Urothelium cell line (cell line): ENCODE measurements at places on chromosomes 3 and 15.

DNA sequence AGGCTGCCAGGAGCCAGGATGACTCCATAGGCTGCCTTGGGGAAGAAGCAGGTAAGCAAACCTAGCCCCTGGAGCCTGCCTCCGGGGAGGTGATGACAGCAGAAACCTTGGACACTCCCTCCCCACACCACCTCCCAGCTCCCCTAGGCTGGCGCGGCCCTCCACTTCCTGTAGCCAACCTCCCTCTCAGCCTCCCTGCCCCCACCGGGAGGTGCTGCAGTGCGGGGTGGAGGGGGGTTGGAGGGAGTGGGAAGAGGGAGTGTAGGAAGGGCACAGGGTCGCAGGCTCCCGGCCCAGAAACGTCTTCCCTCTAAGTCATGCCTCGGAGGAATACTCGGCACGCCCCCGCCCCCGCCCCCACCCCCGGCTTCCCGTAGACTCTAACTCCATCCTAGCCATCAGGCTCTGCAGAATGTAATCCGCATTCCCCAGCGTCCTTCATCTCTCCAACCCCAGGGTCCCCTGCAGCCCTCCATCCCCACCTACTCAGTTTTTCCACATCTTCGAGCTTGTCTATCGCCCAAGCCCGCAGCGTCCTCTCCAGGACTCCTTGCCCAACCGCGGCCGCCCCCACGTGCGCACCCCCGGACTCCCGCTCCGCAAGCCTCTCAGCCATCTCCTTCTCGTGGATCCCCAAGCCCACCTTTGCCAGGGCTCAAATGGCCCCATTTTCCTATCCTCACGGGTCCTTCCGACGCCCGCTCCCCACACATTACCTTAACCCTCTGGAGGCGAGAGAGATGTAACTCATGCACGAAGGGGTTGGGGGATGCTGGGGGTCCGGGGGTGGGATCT lies 528 bp downstream of the LPCAT4 start:
- DNase-seq, result peak; percentile 71

DNA sequence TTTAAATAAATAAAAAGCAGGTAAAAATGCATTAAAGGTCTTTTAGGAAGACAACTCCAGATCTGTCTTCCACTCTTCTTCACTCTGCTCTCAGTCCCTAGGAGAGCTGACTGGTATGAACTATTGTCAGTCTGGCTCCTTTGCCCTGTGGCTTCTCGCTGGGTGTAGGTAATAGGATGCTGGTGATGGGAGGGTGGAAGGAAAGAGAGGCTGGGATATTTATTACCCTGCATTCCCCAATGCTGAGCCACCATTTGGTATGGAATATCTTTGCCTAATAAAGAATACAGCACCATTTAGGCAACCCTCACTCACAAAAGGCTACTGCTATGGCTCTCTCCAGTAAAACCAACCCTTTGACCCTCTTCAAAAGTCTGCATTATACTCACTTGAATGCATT lies 326.9 kb downstream of the CNTN3 start:
- no peak for DNase-seq

DNA sequence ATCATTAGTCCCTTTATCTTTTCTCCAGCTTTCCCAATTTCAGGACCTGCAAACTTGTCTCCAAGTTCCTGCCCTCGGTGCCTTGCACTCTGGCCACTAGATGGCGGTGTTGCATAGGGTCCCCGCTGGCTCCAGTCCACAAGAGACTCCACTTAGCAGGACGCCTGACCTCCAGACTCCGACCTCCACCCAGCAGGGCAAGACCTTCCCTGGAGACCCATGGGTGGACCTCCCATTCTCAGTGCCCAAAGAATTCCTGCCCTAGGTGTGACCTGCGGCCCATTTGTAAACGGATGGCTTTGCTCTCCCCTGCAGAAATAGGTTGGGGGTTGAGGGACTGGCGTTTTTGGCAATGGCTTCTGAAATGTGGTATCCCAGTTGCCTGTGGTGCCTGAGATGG lies 82.6 kb downstream of the LSM3 start:
- peak; percentile 88 for DNase-seq

- DNase-seq, result peak; percentile 88
Measured at GRCh38 chr3:10758304-10759037, 57.6 kb upstream of the SLC6A11 start.

- DNase-seq, result peak; percentile 86
Measured at GRCh38 chr3:126753191-126754160, 49.4 kb downstream of the CHCHD6 start.

DNA sequence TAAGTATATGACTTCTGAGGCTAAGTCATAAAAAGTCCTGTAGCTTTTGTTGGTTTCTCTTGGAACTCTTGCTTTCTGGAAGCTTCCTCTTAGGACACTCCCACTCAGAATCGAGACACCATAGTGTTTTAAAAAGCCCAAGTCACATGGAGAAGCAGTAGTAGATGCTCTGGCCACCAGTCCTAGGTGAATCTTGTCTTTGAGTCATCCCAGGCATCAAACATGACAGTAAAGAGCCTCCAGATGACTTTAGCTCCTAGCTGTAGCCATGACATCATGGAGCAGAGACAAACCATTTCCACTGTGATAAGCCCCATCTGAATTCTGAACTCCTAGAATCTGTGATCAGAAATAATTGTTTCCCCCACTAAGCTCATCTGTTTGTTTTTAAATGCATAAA lies 42.1 kb downstream of the ISL2 start:
- no peak for DNase-seq

DNA sequence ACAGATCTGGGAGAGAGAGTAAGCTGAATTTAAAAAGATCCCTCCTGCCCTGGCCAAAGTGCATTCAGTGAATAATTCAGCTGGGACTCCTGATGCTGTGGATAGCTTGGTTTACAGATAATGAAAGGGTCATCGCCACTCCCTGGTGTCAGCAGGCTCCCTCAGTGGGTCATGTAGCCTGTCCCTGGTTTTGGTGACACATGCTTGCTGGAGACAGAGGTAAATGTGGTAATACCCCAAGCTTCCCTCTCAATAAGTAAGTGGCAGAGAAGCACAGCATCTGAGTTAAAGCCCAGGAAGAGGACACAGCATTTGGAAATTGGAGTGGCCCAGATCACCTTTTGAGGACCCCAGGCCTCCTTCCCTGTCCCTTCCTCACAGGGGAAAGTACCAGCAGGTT lies 1.8 kb downstream of the TMEM115 start:
- no peak for DNase-seq

DNA sequence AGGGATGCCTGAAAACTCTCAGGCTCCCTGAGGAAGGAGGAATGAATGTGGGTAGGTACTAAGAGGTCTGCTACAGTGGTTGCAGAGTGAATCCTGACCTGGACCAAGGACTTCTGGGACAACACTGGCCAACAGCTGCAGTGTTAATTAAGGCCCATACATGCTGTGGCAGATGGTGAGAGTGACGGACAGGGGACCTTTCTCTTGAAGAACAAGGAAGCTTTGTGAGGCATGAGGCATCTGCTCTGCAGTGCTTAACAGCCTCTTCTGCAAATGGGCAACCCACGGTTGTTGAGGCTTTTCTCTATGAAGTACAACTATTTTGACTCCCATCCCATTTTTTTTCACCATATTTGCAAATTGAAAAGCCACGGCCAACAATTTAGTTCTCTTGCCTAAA lies 26.6 kb upstream of the ACAN start:
- no peak for DNase-seq

DNA sequence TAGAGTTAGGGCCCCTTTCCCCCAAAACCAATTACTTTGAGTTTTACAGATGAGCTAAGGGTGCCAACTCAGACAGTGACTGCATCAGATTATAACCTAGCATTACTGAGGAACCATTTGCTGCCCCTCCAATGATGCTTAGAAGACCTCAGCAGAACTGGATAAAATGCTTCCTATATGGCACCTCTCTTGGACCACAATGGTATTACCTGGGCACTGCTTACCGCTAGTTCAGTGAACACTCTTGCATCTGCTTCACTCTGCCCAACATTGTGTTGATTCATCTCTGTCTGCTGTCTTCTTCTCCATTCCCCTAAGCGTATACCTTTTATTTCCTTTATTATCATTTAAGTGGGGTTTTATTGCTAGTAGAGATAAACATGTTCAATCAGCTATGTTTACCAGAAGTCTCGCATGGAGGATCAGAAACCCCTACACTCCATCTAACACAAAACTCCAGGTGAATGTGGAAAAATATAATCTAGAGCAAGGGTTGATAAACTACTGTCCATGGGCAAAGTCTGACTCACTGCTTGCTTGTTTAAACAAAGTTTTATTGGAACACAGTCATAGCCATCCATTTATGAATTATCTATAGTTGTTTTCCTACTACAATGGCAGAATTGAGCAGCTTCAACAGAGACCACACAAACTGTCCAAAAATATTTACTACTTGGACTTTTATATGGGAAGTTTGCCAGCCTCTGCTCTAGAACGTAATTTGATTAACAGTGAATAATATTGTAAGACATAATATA lies 100.2 kb upstream of the PTX3 start:
- no peak for DNase-seq

DNA sequence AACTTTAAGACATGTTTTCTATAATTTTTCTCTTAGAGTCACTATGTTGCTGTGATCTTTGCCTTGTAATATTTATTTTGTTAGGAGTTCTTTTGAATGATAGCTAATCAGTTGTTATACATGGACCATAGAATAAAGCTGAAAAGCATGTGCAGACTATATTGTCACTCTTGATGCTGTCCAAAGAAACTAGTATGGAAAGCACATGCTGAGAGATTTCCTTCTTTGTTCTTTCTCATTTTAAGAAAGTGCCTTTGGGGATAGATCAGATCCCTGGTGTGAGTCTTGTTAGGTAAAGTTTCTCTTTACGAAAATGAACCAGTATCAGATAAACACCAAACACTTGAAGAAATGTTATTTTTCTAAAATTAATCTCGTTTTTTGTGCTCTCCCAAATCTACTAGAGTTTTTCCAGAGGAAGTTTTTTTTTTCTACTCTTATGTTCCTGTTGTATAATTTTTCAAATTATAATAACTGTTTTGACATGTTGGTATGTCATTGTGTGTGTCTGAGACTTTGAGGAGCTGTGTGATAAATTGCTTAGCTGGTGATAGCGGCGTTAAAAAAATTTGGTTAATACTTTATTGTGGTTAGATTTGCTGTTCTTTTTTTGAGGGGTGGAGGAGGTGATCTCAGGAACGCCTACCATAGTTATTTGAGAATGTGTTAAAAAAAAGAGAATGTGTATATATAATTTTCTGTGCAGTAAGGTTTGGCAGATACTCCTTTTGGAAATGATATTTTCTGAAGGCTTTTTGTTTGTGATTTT lies 2.2 kb downstream of the PIAS1 start:
- DNase-seq, result no peak

DNA sequence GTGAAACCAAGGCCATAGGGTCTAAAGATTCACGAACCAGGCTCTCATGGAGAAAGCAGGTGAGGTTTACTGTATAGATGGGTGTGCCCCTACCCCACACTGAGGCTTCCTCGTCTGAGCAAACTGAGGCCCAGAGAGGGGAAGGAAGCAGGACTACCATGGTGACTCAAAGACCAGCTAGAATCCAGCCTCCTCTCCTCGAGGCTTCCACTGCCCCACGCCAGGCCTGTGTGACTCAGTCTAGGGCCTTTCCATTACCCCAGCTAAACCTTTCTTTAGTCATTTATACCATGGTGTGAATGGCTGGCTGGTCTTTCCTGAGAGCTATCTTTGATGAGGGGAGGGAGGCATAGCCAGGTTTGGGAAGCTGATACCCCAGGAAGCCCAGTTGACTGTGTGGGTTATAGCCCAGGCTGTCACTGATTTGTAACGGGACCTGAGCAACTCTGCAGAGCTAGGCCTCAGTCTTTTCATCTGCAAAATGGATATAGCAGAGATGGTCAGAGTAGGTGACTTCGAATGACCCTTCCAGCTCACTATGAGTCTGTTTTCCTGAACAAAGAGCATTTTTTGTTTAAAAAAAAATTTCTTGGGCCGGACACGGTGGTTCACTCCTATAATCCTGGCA lies 3.0 kb upstream of the RHO start:
- DNase-seq, result no peak

DNA sequence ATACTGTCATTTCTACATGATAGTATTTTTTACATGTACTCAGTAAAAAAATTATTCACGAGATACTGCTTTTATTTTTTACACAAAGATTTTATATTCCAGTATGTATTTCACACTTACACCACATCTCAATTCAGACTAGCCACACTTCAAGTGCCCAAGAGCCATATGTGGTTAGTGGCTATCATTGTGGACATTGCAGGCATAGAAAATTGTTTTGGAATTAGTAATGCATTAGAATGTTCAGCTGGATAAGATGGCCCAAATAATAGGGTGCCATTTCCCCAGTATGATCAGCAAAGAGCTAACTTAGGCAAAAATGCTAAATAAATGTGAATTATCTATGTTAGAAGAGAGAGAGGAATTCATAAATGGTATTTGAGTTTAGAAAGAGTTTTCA lies 203.8 kb upstream of the MCTP2 start:
- DNase-seq, result no peak

GRCh38 chr3:11001658-11002021 lies 9.1 kb downstream of the SLC6A1 start:
- DNase-seq, result no peak

- no peak for DNase-seq
Measured at GRCh38 chr3:168470380-168470779, 374.7 kb upstream of the GOLIM4 start.

GRCh38 chr15:90838544-90838943 lies 29.8 kb upstream of the FURIN start:
- DNase-seq, result no peak

GRCh38 chr15:77474310-77474988 lies 53.8 kb downstream of the HMG20A start:
- no peak for DNase-seq

DNA sequence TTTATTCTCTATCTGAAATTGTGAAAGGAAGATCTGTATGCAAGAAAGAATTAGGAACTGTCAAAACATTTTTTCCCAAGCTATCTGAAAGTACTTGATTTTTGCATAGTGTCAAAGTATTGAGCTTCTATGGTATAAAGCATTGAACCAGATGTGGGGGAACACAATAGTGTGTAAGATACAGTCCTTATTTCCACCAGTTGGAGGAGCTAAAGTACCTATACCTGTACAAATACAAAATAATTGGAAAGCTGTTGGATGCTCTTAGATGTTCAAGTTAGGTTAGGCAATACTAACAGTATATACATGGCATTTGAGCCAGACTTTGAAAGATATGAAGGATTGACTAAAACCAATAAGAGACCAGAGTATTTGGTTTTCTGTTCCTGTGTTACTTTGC lies 148.4 kb downstream of the B3GALNT1 start:
- DNase-seq, result no peak

DNA sequence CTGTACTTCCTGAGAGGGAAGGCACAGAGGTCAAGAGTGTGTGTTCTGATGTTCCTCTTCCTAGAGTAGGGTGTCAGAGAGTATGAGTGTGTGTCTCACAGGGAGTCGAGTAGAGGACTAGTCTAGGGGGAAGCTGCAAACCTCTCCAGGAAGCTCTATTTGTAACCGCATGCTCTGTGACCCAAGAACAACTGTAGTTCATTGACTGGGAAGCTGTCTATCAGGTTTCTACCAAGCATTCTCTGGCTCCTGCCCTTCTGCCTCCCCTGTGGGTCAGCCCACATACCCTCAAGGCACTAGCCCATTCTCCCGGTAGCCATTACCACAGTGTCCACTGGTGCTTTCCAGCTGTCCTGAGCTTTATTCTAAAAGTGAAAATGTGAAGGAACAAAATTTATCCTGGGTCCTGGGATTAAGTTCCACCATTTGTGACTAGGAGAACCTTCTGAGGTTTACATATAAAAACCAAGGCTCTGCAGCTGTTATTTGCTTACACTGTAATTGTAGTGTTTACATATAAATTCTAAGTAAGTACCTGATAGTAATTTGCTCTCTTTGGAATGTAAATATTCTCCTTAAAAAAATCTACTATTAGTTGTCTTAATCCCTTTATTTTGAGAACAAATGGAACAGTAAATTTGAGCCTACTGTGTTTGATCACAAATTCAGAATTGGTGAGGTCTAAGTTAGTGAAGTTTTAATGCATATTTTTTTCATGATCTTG lies 40.7 kb downstream of the MYRIP start:
- DNase-seq, result no peak

- DNase-seq, result no peak
Measured at GRCh38 chr3:65893631-65894030, 145.1 kb downstream of the MAGI1 start.
